ENCODE measurements at places on chromosomes 16 and 17. TPM values are rescaled to one million over a fixed set of nuclear protein-coding genes. Genes with fewer than 3 reads are reported as not detected.

CCL22 gene
- total RNA-seq = not detected

PPM1E gene
- under 0.01 TPM for total RNA-seq

CFAP119 gene
- total RNA-seq = 1.5 TPM

C1QL1 gene
- not detected for total RNA-seq

STX8 gene
- 65.7 TPM for total RNA-seq

MILR1 gene
- total RNA-seq = 40.3 TPM

DRC3 gene
- 1.3 TPM for total RNA-seq
